Neural crest cell (in vitro differentiated cells): ENCODE measurements at places on chromosomes 5 and 9.
A peak's percentile ranks its signal among the peaks of the same experiment; 100 is the strongest.

DNA sequence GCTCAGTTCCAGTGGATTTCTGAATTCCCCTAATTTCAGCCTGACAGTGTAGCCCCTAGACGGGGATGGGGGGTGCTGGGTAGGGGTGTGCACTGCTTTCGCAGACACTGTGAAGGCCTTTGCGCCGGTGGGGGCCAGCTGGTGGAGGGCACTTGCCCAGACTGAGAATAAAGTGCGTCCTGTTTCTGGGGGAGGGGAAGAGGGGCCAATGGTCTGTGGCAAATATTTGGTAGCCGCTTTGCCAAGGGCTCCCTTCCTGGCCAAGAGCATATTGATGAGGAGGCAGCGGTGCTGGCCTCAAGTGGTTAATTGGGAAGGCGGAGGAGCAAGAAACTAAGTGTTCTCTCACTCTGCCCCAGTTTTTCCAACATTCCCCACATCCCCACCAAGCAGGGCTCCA, 1.4 kb downstream of the CXCL14 start:
- no peak for DNase-seq

DNA sequence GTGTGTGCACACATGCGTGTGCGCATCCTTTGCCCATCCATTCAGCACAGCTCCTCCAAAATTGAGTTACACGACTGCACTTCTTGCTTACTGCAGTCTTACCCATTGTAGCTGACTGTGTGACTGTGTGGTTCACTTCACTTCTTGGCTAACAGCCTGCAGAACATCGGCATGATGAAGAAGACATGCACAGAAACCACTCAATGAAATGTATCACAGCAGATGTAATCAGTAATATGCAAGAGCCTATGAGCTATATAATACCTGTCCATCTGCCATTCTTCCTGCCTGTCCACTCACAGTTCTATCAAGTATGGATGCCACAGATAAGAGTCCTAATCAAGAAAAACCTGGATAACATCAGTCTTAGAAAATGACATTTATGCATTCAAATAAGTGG, 83.9 kb downstream of the TRPM3 start:
- DNase-seq = no peak

DNA sequence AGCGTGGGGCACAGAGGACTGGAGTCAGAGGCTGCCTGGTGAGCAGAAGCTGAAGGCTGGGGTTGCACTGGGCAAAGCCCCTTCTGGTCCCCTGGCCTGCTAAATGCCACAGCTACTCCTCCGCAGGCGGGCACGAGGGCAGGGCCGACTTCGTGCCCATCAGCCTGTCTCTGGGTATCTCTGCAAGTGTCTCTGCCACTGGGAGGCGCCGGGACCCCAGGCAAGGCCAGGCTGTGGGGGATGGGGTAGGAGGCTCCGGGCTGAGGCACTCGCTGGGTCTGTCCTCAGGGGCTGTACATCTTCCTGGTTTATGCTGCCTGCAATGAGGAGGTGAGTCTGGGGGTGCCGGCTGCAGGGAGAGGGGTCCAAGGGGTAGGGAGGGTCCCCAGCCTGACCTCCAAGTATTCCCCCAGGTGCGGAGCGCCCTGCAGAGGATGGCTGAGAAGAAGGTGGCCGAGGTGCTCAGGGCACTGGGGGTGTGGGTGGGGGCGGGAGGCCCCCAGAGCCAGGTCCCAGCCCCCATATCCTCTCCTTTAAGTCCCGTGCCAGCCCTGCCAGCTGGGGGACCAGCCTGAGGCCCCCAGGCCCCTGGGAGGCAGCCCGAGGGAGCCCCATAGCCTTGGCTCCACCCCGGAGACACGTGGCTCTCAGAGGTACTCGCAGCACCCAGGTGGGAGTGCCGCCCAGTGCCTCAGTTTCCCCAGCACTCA, 25.1 kb downstream of the ADGRD2 start:
- no peak for DNase-seq

- DNase-seq = no peak
Measured at GRCh38 chr5:149428032-149428431, 48.9 kb upstream of the IL17B start.

DNA sequence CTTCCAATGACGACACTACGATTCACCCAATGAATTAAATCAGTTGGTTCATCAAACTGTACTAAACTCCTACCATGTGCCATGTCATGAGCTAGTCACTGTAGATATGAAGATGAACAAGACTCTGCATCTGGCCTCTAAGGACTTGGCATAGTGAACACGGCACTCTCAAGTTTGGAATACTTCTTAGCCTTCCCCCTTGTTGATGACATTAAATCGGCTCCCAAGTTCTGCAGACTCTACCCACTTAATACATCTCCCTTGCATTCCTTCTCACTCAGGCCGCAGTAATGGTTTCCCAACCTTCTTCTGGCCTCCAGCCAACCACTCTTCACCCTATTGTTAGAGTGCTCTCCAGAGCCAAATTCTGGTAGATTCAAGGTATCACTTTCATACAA, 184.7 kb downstream of the MAPKAP1 start:
- DNase-seq = no peak

- DNase-seq = peak; percentile 29
Measured at GRCh38 chr5:66814146-66814991, 218.2 kb downstream of the MAST4 start.

DNA sequence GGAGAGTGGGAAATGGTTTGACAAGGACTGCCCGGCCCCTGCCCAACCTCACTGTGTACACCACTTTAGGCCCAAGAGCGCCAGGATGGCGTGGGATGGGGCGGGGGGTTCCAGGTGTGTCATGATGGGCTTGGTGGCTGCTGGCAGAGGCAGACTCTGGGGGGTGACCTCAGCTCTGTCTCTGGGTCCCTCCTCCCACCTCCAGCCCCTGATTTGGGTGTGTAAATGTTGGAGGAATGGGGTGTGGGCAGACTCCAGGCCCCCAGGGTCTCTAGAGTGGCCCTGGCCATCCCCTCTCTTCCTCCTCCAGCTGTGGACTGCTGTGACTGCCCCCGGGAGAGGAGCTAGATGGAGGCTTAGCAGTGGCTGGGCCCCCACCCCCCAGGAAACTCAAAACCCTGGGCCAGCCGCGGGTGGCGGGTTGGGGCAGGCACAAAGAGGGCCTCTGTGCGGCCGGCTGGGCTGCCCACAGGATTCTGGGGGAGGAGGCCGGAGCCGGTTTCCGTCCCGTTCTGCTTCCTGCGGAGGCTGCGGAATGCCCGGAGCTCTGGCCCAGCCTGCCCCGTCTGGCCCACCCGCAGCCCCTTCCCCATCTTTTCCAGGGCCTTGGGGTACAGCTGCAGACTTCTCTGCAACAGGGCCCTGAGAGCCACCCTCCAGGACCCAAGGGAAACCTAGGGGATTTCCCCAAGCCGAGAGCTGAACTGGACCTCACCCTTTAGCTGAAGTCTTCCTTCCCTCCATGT, 23.1 kb downstream of the CXXC5 start:
- DNase-seq = no peak

- DNase-seq = no peak
Measured at GRCh38 chr9:114995681-114996221, 65.4 kb upstream of the TNFSF8 start.

DNA sequence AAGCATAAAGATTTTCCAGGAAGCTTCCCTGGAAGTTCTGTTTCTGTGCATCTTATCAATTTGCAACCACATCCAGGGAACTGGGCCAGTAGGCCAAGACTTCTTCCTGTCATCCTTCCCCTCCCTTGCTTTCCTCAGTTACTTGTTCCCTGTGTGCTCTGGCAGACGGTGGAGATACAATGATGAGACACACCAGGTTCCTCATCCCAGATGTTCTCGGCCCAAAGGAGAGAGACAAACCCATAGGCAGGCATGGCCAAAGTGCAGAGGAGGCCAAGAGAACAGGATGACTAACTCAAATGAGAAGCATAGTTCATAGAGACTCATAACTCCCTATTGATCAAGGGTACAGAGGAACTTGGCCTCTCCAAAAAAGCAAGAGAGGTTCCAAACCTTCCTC, 652.6 kb downstream of the CCDC171 start:
- DNase-seq = no peak

- no peak for DNase-seq
Measured at GRCh38 chr5:124583469-124584350, 162.7 kb downstream of the ZNF608 start.

- DNase-seq = peak; percentile 66
Measured at GRCh38 chr9:71909887-71910649, 925 bp downstream of the ABHD17B start.
